CD4-positive, alpha-beta T cell treated with Interleukin-12 subunit alpha and Interleukin-12 subunit beta, for 1 hour (primary cell): ENCODE measurements at places on chromosomes 5 and 9.

GRCh38 chr5:37189355-37189754, 59.8 kb downstream of the CPLANE1 start:
- DNase-seq: no peak

- DNase-seq: no peak
These were observed 1.2 kb upstream of the NEK6 start for GRCh38 chr9:124256517-124257069.

GRCh38 chr9:135471791-135472640, 7.6 kb upstream of the PPP1R26 start:
- DNase-seq: no peak

GRCh38 chr9:81318571-81318970, 370.8 kb downstream of the TLE1 start:
- DNase-seq: no peak

DNA sequence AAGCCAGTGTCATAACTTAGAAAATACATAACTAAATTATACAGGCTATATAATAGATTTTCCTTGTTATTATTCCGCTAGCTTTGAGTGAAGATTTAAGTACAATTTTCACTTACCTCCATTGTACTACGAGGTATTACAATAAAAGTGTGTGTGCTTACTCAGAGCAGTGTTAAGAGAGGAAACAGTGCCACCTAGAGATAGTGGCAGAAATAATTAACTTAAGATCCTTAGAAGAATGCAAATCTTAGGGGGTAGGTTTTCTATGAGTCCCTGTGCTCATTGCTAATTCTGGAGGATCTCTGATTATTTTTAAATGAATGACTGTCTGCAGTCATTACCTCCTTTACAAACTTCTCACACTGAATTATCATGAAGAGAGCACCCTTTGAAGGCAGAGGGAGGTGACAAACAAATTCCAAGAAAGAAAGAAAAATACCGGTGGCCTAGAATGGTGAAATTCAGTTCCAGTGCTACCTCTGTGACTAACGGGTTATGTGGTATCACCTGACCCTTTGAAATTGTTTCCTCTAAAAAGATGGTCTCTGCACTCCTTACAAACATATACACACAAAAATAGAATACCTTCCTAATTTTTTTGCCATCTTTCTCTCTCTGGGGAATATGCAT, 379.8 kb downstream of the TRIM36 start:
- no peak for DNase-seq

GRCh38 chr9:99825172-99826046, 3.7 kb downstream of the NR4A3 start:
- DNase-seq: no peak

- no peak for DNase-seq
These were observed 56.6 kb downstream of the RASEF start for GRCh38 chr9:83006378-83006777.

DNA sequence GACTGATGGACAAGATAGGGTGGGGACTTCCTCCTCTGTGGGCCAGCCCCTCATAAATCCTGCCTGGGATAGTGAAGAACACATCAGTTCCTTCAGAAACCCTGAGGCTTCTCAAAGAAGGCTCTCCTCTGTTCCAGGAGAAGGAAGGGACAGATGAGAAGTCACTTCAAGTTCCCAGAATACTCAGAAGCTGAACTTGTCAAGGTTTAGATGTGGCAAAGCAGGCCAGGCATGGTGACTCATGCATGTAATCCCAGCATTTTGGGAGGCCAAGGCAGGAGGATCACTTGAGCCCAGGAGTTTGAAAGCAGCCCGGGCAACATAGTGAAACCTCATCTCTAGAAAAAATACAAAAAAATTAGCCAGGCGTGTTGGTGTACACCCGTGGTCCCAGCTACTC, 38.5 kb downstream of the STOM start:
- DNase-seq: no peak

DNA sequence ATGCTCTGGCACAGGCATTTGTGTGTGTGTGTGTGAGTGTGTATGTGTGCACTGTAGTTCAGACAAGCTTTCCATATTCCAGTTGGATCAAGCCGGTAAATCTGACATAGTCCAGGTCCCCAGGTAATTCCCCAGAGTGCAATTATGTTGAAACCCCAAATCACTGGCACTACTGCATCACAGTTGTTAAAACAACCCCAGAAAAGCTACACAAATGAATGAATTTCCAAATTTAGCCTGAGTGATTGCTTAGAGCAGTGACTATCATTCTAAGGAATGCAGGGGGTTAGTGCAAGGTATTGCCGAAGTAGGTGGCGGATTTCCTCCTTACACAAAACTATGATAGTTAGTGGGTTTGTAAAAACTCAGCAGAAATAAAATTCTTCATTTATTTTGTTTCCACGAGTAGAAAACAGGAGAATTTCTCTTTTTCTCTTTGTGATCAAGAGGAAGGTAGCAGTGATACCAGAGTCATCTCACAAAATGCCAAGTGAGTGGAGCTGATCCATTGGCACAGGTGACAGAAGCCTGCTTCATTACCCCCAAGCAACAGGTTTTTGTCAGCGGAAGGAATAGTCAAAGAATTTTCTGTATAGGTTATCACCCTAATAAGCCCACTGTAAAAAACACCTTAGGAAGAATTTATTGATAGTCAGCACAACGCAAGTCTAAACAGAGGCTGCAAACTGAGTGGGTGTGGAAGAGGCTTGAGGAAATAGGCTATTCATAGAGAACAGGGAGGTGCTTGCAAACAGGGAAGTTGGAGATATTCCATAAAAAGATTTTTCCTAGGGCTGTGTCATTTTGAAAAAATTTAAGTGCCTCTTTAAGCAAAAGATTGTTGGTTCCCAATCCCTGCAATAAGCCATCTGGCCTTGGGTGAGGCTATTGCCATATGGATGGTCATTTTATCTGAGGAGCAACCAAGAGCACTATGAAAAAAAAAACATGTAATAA, 385.1 kb downstream of the CHSY3 start:
- DNase-seq: no peak

- DNase-seq: no peak
These were observed 116.2 kb downstream of the MAN2A1 start for GRCh38 chr5:109805883-109806282.

- DNase-seq: no peak
These were observed 54.0 kb upstream of the SLIT3 start for GRCh38 chr5:169354921-169355320.

DNA sequence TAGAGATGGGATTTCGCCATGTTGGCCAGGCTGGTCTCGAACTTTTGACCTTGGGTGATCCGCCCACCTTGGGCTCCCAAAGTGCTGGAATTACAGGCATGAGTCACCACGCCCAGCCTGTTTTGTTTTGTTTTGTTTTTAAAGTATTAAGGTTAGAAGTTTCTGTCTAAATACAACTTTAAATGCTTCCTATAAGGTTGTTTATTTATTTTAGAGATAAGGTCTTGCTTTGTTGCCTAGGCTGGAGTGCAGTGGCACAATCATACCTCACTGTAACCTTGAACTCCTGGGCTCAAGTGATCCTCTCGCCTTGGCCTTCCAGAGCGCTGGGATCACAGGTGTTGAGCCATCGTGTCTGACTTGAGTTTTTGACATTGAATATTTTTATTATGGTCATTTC, 11.4 kb downstream of the MRRF start:
- DNase-seq: no peak

DNA sequence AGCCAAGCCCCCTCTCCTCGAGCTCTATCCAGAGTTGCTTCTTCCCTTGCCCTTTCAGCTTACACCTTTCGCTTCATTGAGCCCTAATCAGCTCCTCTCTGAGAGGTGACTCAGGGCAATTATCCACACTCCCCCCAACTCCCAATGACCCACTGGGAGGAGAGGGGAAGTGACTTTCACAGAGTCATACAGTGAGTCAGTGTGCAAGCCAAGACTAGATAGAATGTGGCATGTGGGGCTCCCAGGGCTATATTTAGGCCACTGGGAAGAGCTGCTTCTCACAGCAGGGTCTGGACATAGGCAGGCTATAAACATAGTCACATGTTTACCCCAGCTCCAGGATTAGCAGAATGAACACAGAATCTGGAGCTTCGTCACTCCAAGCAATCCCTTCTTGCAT, 57.4 kb downstream of the NRG2 start:
- DNase-seq: no peak

DNA sequence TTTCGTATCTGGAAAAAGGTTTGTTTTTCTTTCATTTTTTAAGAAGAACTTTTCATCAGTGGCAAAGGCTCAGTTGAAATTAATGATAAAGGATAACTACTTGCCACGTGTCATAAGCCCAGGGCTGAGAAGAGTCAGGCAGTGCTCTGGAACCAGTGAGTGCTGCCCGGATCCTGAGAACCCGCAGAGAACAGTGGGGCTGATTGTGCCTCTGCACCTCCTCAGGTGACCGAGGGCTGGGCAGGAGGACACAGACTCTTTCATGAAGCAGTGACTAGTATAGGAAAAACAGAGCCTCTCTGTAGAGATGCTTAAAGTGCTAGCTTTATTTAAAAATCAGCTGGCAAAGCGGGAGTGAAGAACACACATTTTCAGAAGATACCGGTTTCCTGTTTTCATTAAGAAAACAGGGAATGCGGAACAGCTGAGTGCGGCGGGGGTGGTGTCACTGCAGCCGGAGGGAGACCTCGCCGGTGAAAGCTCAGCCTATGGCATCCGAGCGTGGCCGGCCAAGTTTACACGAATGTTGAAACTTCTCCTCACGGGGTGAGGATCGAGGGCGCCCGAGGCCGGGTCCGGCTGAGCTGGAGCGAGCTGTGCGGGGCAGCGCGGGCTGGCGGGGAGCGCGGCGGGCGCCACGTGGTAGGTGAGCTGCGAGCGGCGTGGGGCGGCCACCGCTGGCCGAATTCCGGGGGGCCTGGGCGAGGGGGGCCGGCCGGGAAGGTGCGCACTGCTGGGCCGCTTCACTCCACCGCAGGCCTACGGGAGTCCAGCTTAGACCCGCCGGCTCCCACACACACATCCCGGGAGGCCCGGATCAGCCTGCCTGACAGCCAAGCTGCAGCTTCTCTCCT, 134.7 kb upstream of the DMRT1 start:
- DNase-seq: peak; percentile 1

DNA sequence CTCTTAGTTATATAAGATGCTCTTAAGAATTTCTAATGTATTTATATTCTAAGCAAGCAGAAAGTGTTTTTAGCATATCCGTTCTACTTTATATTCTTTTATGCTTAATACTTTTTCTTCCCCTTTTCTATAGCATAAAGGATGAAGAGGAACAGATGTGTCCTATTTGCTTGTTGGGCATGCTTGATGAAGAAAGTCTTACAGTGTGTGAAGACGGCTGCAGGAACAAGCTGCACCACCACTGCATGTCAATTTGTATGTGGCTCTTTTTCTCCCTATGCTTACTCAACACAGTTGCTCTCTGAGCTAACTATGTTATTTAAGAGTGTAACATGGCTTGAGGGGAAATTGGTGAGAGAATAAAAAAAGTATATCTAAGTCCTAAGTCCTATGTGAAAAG, 37.6 kb upstream of the SETD9 start:
- no peak for DNase-seq

DNA sequence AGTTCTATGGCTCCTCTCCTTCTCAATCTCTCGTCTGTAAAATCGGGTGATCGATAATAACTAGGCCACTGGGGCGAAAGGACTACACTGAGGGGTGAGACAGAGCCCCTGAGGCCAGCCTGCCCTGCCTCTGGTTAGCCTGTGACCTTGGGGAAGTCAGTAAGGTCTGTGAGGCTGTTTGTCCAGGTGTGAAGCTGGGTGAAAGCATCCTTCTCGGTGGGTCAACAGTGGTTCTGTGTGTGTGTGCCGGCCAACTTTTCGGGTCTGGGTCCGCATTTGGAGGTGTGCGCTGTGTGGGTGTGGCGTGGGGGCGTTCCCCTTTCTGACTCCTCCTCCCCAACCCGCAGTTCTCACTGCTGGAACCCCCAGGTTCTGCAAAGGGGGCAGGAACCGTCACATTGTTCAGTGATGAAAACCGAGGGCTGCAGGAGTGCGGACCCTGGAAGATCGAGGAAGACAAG, 5.0 kb upstream of the RNF44 start:
- peak; percentile 79 for DNase-seq

- no peak for DNase-seq
These were observed 56.2 kb downstream of the UBE2QL1 start for GRCh38 chr5:6504677-6505415.

GRCh38 chr5:174925586-174925985, 201.2 kb downstream of the MSX2 start:
- DNase-seq: no peak

- no peak for DNase-seq
These were observed 66.4 kb downstream of the PRRT1B start for GRCh38 chr9:131611586-131612315.

GRCh38 chr9:134947265-134947955, 29.7 kb upstream of the FCN1 start:
- no peak for DNase-seq

DNA sequence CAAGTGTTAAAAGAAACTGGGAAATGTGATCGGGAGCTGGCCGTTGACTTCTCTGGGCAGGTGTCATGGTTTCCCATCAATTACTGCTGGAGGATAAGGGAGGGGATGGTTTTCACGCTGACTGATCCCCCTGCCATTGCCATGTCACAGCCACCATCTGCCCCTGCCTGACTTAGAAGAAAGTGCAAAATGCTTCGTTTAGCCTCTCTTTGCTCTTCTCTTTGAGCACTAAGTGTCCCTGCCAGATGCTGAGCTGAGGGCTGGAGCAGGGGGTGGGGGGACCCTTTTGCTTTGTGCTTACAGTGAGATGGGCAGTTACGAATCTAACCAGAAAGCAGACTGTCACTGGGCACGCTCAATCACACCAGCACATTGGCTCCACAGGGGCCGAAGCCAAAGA, 138.4 kb upstream of the ALDH1B1 start:
- DNase-seq: no peak
